Activated naive CD8-positive, alpha-beta T cell treated with anti-CD3 and anti-CD28 coated beads, Interleukin-2, amount 50 U/mL, for 16 hours (primary cell): ENCODE measurements at places on chromosomes 12 and 14.

GRCh38 chr12:88308825-88309224, 166.7 kb downstream of the TMTC3 start:
- DNase-seq: no peak

- no peak for DNase-seq
These were observed 473.8 kb downstream of the RAD51B start for GRCh38 chr14:68293404-68293803.

GRCh38 chr12:89492883-89493282, 31.7 kb downstream of the GALNT4 start:
- no peak for DNase-seq

DNA sequence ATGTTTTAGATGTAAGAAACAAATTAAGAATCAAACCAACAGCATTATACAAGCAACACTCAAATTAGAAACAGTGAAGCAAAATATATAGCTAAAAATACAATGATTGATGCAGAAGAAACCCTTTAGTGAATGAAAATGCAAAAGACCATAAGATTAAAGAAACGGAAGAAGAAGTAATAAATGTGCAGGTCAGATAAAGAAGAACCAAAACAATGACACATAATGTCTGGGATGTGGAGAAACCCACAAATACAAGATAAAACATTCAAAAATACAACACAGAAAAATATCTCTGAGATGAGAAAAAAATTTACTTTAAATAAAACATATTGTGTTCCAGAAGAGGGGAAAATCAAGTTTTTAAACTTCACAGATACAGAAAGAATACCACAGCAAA, 73.4 kb upstream of the AVPR1A start:
- DNase-seq: no peak

GRCh38 chr12:4012977-4013968, 140.1 kb upstream of the PARP11 start:
- DNase-seq: no peak

DNA sequence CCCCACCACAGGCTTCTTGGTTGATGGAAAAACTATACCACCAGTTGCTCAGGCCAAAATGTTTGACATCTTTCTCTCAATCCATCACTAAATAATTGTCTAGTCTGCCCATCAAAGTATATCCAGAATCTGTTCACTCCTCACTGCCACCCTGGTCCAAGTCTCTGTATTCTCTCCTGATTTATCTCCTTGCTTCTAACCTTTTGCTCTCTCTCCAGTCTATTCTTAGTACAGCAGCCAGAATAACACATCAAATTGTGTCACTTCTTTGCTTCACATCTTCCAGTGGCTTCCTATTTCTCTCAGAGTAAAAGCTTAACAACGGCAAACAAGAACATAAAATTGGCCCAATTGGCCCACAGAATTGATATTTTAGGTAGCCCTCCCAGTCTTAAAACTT, 272.8 kb downstream of the IPO8 start:
- DNase-seq: no peak

- no peak for DNase-seq
These were observed 3.1 kb downstream of the CEBPE start for GRCh38 chr14:23115918-23116317.

DNA sequence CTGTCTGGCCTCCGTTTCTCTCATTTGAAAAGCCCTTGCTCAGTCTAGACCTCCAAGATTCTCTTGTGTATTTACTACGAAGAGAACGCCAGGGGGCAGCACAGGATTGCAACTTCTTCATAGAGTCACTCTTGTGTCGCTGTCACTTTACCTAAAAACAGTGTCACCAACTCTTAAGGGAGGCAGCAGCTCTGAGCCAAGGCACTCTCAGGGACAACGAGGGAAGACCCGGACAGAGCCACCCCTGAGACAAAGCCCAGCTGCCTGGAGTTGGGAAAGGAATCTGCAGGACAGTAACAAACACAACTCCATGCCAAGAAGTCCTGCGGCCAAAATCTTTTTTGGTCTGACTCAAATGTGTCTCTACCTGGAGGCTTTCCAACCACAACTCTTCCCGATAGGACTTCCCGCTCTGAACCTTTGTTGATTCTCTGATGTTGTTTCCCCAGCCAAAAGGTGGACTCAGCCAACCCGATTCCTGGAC, 9.6 kb upstream of the RPAP3 start:
- peak; percentile 57 for DNase-seq

GRCh38 chr14:57391517-57392195, 1.3 kb downstream of the NAA30 start:
- no peak for DNase-seq

GRCh38 chr12:111687255-111687654, 1.4 kb downstream of the ACAD10 start:
- DNase-seq: no peak

- DNase-seq: no peak
These were observed 236.1 kb upstream of the DIO2 start for GRCh38 chr14:80447392-80447791.

DNA sequence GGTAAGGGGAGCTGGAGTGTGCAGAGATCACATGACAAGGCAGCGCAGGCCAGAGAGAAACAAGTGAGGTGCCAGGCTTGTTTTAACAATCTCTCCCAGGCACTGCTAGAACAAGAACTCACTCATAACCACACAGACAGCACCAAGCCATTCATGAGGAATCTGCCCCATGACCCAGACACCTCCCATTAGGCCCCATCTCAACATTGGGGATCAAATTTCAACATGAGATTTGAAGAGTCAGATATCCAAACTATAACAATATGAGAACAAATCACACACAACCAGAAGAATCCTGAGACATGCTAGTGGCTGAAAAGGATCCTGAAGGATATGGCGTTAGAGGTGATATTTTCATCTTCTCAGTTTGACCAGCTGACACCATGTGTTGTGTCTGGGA, 21.9 kb downstream of the OR6J1 start:
- DNase-seq: no peak

- DNase-seq: no peak
These were observed 258.7 kb upstream of the BTG1 start for GRCh38 chr12:92404259-92404894.

GRCh38 chr14:74635847-74636246, 23.8 kb upstream of the LTBP2 start:
- DNase-seq: no peak

DNA sequence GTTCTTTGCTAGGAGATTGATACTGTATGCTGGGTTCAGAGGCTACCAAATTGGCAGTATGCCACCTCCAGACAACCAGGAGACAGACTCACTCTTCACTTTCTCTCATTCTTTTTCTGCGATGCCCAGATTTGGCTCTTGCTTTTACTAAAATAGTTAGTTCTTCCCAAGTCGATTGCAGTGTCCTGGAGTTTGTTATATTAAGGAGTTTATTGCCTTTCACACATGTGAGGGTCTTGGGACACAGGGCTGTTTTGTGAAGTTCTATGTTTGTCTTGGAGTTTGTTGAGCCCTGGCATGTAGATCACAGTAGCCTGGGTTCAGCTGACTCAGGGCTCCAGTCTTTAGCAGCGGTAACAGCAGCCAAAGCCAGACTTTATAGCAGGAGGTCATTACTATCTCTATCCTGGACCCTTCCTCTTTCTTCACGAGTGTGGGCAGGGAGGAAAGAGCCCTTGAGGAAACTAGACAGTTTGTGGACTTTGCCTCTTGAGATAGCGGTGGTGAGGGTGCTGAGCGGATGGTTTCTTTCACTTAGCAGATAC, 1.6 kb downstream of the MLEC start:
- DNase-seq: no peak

- no peak for DNase-seq
These were observed 7.0 kb downstream of the NID2 start for GRCh38 chr14:52061890-52062289.

- DNase-seq: no peak
These were observed 75.9 kb upstream of the C12orf71 start for GRCh38 chr12:27158297-27158696.

- DNase-seq: no peak
These were observed 2.0 kb downstream of the YAF2 start for GRCh38 chr12:42236017-42236416.

DNA sequence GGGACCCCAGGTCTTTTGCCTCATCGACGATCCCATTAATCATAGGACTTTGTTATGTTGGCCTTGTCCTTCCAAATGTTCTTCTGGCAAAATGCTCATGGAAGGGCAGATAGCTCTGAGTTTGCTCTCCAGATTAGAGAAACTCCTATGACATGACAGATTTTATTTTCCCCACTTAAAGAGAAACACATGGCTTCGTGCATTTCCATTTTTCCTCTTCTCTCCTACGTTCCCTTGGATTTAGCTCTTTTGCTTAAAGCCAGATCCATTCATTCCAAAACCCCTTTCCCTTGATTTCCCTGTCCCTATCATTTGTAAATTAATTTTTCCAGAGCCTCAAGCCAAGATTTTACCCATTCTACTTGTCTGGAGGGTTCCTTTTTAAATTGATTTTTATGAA, 2.9 kb downstream of the PRIMA1 start:
- DNase-seq: no peak

DNA sequence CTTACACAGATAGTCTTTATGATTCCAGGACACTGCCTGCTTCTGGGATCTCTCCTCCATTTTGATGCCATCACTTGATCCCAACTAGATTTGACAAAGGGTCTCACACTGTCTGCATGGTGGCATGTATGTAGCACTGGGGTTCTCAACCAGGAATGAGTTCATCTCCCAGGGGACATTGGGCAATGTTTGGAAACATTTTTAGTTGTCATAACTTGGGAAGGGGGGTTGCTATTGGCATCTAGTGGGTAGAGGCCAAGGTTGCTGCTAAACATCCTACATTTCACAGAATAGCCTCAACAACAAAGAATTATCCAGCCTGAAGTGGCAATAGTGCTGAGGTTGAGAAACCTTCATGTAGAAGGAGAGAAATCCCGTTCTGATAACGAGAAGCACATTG, 376.2 kb downstream of the DPF3 start:
- no peak for DNase-seq

GRCh38 chr14:101000711-101001250, 97.3 kb upstream of the RTL1 start:
- DNase-seq: no peak

DNA sequence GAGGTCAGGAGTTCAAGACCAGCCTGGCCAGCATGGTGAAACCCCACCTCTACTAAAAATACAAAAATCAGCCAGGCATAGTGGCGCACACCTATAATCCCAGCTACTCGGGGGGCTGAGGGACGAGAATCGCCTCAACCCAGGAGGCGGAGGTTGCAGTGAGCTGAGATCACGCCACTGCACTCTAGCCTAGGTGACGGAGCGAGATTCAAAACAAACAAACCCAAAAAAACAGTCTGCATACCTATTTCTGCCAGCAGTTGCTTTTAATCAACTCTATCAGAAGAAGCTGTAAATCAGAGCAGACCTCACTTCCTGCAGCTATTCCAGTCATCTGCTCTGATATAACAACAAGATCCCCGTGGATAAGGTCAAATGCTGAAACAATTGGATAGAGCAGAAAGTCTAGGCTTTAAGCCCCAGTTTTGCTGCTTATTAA, 50.5 kb downstream of the LIMA1 start:
- DNase-seq: no peak

DNA sequence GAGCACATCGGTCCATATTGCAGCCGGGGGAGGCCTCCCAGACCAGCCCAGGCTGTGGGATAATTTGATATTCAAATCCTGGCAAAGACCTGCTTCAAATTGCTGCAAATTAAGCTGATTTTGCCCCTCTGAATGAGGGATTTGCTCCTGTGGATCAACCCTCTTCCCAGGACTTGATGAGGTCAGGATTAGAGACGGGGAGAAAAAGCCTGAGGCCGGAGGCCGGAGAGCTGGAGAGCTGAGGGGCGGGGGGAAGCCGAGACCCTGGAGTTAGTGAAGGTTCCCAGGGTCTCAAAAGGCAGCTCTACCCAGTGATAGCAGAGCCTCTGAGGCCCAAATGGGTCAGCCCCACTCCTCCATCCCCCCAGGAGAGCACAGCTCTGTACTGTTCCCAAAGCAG, 17.5 kb upstream of the VSX2 start:
- no peak for DNase-seq

GRCh38 chr12:97321621-97322020, 141.0 kb upstream of the RMST start:
- no peak for DNase-seq

- no peak for DNase-seq
These were observed 32.7 kb upstream of the RNU6-7 start for GRCh38 chr14:32169191-32169590.

DNA sequence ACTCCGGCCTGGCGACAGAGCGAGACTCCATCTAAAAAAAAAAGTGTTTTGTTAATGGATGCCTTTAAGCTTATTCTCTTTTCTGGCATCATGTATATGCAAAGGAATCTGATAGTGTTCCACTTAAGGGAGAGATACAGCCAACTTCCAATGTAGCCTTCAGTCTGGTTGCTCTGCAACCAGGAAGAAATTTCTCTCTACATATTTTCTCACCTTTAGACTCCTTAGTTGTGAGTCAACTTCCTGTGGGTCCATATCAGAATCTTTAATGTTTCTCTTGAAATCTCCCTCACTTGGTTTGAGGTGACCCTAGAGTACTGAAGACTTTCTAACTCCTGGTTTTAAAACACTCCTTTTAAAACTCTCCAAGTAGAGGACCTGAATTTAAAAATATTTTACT, 340.4 kb downstream of the SLC6A15 start:
- no peak for DNase-seq

DNA sequence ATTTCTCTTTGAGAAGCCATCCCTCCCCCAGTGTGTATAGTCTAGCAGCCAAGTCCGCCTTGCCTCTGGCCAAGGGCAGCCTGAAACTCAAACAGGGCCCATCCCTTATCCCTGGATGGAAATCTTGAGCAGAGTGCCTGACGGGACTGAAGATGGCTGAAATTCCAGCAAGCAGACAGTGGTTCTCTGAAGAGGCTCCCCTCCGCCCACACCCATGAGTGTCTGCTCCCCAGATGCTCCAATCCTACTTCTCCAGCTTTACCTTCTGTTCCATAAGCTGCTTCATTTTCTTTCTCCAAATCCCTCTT, 396.2 kb downstream of the NUAK1 start:
- no peak for DNase-seq
